ENCODE measurements at places on chromosomes 13 and 19. TPM values are rescaled to one million over a fixed set of nuclear protein-coding genes. Genes with fewer than 3 reads are reported as not detected.

DNA sequence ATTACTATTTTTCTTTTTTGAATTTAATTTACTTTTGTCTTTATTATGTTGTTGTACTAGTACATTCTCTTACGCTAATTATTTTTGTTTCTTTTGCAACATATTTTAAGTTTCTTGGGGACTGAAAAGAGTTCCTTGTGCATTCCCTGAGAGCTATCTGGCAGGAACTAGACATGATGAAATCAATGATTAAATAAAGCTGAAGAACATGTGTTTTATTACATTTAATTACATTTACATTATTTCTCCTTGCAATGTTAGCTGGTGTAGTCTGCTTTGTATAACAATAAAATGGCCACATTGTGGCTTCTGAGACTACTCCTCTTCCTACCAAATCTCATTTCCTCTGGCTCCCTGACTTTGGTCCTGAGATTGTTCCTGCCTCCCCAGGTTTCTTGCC lies 244.9 kb downstream of the NDFIP2 start:
- DNase-seq = no peak

DNA sequence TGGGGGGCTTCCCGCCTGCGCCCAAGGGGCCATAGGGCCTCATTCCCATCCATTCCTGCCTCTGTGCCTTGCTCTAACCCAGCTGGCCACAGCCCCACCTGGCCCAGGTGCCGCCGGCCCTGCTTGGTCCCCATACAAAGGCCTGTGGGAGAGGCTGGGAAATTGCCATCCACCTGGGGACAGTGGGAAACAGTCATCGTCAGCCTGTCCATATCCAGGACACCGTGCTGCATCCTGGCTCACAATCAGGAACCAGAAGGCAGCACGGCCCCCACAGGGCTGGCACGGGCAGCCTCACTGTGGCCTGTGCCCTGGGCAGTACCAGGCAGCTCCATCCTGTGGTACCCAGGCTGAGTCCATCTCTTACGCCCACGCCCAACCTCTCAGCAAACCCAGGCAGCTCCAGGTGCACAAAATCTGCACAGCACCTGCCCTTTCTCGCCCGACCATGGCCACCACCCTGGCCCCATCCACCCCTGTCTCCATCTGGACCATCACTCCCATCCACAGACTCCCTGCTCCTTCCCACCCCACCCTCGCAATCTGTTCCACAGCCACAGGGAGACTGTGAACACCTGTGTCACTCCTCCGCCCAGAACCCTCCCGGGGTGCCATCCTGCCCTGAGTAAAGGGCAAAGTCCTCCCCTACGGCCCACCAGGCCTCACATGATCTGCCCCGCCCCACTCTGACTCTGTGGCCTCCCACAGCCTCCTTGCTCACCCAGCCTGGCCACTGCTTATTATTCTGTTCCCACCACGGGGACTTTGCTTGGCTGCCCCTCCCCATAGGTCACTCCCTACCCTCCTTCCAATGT lies 21.1 kb upstream of the FBXO27 start:
- no peak for DNase-seq

- DNase-seq = no peak
Observed at GRCh38 chr19:30584090-30584489, 211.9 kb downstream of the ZNF536 start.

GRCh38 chr13:51324714-51325420 lies 14.6 kb upstream of the SERPINE3 start:
- no peak for DNase-seq

DNA sequence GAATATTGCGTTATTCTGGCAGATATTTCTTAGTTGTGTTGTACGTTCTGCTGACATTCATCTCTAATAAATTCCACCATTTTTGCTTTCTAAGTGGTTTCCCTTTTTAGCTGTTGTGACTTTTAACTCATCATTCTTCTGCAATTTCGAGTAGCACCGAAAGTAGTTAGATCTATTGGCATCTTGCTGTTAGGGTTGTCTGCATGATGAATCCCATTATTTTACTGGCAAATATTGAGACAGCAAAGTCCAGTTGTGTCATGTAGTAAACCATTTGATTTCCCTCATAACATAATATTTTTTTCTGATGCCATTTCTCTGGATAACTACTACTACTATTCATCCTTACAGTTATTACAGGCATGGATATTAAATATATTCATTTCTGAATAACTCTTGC lies 143.9 kb downstream of the SLITRK1 start:
- DNase-seq = no peak

GRCh38 chr13:35733827-35734226 lies 257.3 kb upstream of the MAB21L1 start:
- DNase-seq = no peak

GRCh38 chr19:14073261-14073924 lies 807 bp downstream of the MISP3 start:
- no peak for DNase-seq

DNA sequence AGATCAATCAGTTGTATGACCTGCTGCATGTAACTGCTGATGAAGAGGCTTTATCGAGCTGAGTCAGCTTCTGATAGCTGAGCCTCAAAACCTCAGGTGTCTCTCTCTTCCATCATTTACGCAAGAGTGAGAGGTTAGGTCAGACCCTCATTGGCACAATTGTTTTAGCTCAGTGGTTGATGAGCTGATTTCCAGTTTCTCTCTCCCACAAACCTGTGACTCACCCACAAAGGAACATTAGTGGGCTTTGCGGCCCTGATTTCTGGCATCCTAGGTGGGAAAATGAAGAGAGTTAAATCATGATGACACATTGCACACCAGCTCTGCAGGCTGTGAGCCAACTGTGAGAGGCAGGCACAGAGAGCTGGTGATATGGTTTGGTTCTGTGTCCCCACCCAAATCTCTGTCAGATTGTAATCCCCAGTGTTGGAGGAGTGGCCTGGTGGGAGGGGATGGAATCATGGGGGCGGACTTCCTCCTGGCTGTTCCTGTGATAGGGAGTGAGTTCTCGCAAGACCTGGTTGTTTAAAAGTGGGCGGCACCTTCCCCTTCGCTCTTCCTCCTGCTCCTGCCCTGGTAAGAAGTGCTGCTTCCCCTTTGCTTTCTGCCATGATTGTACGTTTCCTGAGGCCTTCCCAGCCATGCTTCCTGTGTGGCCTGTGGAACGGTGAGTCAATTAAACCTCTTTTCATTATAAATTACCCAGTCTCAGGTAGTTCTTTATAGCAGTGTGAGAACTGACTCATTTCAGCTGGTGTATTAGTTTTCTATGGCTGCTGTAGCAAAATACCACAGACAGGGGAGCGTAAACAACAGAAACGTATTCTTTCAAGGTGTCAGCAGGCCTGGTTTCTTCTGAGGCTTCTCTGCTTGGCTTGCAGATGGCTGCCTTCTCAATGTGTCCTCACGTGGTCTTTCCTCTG lies 33.5 kb upstream of the TMTC4 start:
- DNase-seq = peak; percentile 99

GRCh38 chr13:110782185-110782584 lies 68.7 kb downstream of the ING1 start:
- DNase-seq = no peak

- DNase-seq = no peak
Observed at GRCh38 chr13:108326309-108326708, 56.8 kb downstream of the TNFSF13B start.

DNA sequence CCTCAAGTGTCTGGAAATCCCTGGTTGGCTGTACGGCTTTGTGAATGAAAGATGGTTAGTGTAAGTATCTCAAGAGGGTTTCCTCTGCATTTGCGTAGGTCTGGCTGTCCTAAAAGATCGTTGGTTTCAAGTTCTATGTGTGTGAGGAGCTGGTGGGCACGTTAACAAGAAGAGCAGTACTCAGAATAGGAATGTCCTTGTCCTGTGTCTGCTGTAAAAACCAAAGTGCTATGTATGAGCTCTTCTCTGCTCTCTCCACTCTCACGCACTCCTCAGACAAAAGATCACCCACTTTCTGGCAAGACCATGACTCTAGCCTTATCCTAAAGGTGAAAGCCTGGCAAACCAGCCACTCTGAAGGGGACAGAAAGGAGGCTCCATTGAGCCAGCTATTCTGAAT lies 39.1 kb downstream of the USP12 start:
- DNase-seq = no peak

GRCh38 chr19:7211191-7211951 lies 82.8 kb downstream of the INSR start:
- DNase-seq = peak; percentile 9

DNA sequence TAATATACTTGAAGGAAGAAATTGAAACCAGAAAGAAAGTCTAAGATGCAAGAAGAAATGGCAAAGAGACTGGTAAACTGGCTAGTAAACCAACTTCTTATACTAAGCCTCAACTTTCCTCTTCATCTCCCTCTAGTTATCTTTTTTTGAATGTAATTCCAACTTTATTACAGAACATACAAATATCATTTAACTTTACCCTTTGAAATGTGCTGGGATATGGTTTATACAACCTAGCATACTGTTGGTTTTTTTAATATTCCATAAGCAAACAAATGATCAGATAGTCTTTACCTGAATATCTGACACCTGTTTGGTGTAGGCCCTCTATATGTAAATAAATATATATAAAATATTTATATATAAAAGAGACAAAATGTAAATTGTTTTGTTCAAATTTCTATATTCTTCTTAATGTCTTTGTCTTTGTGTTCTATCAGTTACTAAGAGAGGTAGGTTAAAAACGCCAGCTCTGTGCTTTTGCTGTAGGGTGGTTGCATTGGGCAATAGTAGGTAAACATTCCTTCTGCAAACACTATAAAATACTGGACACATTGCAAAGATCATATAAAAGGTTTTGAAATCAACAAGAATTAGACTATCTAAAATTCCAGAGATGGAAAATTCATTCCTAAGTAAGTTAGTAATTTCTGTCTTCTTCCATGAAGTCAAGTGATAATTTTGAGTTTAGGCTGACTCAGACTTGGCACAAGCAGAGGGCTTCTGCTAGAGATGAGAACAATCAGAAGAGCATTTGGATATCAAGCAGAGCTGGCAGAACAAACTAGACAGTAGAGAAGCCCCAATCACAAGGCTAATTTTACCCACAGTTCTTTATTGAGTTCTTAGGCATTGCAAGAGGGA lies 383.3 kb downstream of the RFC3 start:
- DNase-seq = no peak

DNA sequence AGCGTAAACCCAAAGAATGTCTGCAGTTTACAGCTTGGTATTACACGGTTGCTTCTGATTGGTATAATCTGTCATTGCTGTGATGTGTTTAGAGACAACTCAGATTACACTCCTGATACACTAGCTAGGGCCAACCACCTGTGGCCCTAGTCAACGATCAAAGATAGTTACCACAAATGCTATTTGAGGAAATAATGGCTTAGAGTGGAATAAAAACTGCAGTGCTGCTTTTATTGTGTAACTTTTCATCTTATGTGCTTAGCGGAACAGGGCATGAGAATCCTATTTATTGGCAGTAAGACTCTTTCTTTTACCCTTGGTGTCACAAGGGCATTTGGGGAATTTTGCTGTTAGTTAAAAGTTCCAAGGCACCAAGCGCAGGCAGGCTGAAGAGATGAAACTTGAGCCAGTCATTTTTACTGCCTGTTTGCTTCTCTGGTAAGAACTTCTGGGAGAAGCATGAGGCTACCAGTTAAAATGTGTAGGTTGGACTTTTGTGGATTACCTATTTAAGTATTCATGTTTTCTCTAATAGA lies 363.3 kb downstream of the KCNRG start:
- DNase-seq = peak; percentile 48

Gene KLK11
- total RNA-seq = not detected

Gene COL4A2
- 1,465 TPM for total RNA-seq

Gene FUT2
- total RNA-seq = 1.9 TPM

Gene TIMM50
- total RNA-seq = 71.4 TPM
